ENCODE measurements at places on chromosomes 2 and 18. TPM values are rescaled to one million over a fixed set of nuclear protein-coding genes. Genes with fewer than 3 reads are reported as not detected.

DNA sequence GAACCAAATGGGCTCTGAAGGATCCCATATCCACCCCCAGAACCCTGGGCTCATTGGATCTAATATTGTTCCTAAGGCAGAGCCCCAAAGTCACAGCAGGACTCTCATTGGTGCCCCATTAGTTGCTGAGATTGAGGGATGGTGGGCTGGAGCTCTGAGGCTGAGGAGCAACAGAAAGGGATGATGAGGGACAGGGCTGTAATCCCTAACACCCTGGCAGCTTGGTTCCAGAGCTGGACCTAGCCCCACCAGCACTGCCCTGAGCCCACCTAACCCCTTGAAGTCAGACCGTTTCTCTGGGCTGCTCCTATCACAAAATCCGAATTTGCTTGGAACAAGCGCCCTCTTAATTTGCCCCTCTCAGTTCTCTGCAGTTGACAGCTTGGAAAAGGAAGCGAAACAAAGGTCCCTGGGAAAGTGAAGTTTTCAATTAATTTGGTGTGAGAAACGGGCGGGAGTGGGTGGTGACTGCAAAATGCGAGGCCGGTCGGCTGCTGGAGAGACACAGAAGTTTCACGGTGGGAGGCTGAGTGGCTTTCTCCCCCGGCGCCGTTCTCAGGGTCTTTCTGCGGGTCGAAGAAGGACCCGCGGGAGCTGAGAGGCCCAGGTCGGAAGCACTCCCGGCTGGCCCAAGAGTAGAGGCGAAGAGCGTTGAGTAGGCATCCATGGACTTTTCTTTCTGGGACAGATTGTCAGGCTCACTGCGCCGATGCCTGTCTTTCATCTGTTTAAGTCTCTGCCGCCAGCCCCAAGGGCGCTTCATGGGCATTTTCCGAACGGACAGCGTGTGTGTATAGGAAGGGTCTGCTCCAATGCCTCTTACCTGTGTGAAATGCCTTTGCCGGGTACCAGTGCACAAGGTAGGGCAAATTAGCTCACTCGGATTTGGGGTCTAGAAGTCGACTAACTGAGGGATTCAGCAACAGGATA lies 927 bp upstream of the HOXD13 start:
- no peak for DNase-seq
- peak overlapping the region; percentile 59 for H3K4me3 ChIP-seq
- H3K27ac ChIP-seq: peak overlapping the region; percentile 91
- H3K27me3 ChIP-seq: no peaks in the 10 kb centered on the region

DNA sequence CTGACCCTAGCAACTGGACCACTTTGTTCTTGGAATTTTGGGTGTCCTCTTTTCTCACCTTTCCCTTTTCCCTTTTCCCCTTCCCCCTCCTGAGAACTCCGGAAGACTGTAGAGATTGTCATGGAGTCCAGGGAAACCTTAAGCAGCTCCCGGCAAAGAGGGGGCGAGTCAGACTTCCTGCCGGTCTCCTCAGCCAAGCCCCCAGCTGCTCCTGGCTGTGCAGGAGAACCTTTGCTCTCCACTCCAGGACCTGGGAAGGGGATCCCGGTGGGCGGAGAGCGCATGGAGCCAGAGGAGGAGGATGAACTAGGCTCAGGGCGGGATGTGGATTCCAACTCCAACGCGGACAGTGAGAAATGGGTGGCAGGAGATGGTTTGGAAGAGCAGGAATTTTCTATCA lies 20.5 kb downstream of the SETBP1 start:
- no peak overlapping the region for H3K4me3 ChIP-seq
- H3K27ac ChIP-seq: peak overlapping the region; percentile 64
- H3K4me1 ChIP-seq: peaks cover 40% of the 10 kb centered on the region
- H3K27me3 ChIP-seq: no peaks in the 10 kb centered on the region
- H3K36me3 ChIP-seq: no peaks in the 10 kb centered on the region
- no peak for DNase-seq

- H3K4me1 ChIP-seq: no peaks in the 10 kb centered on the region
- no peak overlapping the region for H3K27ac ChIP-seq
- no peak for DNase-seq
Observed at GRCh38 chr2:88669482-88670214, 21.8 kb upstream of the RPIA start.

DNA sequence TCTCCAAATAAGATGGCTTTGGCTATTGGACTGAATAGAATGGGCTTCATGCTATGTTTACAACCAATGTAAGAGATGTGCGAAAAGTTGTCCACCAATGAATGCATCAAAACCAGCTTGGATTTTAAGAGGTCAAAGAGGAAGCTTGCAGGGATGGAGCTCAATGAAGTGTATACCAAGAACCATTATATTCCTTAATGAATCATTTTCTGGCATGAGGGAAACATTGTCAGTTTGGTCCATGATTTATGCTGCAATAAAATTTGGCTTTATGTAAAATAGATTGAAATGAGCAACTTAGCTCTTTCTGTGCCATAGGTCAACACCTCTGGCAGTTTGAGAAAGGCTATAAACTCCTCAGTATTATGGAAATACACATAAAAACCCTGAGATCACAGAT lies 107.3 kb downstream of the SH3BP4 start:
- H3K4me3 ChIP-seq: no peak overlapping the region
- no peak overlapping the region for H3K27ac ChIP-seq
- no peaks in the 10 kb centered on the region for H3K4me1 ChIP-seq
- H3K36me3 ChIP-seq: no peaks in the 10 kb centered on the region
- no peaks in the 10 kb centered on the region for H3K27me3 ChIP-seq

- H3K4me3 ChIP-seq: no peak overlapping the region
- H3K27ac ChIP-seq: peak overlapping the region; percentile 18
- no peaks in the 10 kb centered on the region for H3K36me3 ChIP-seq
- no peak for DNase-seq
Observed at GRCh38 chr2:191333911-191334357, 88.7 kb downstream of the MYO1B start.

DNA sequence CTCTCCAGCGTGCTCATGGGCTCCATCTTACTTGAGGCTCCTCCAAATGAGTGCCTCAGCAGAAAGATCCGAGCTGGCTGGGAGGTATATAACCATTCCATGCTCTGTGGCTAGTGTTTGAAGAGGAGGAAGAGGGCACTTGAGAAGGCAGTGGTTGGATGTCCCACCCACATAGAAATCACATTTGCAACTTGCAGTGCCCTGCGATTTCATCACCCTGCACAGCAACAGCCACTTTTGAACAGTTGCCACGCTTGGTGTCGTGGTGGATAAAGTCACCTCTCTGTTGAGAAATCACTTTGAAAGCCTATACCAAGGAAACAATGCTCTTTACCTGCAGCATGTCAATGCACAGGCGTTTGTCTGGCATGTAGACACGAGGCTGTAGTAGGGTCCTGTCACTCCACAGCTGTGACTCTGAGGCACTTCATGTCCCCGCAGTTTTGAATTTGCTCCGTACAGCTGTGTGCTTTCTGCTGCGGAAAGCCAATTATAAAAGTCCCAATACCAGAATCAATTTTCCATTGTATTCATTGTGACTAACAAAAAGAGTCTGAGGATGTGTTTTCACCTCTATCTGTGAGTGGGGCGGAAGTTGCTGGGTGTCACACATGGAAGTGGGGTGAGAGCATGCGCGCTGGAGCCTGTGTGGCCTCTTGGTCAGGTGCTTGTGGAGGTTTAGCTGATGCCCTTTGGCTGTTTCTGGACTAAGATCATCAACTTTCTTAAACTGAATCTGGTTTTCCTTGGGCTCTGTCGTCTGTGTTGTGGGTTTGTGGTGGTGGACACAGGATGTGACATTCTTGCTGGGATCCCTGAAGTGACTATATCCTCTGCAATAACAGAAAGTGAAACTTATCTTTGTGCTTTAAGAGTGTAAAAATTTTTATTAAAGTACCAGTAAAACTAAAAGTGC lies 2.8 kb downstream of the CNDP2 start:
- no peak for DNase-seq
- H3K27ac ChIP-seq: peak overlapping the region; percentile 67
- peak overlapping the region; percentile 23 for H3K4me3 ChIP-seq

- no peak overlapping the region for H3K27ac ChIP-seq
- H3K4me1 ChIP-seq: peaks cover 4% of the 10 kb centered on the region
Observed at GRCh38 chr18:80239830-80240229, 7.5 kb downstream of the PARD6G start.

DNA sequence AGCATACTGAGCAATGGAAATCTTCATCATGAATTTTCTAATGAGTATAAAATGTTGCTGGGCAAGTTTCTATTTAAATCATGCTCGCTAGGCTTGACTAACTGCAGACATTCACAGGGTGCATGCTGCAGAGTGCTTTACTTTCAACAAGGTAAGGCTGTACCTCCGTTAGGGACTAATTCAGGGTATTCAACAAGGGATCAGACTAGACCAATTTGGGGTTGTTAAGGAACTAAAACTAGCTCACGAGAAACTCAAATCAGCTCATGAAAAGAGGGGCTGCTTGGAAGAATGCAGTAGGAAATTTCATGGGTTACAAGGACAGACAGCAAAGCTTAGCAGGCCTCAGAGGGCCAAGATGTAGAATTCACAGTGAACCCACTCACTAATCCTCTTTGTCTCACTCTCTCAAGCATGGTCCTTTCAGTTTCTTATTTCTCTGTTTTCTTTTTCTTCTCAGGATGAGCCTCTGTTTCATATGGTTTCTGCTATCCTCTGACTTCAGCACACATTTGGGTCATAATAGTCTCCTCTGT lies 2.2 kb downstream of the MYO3B start:
- DNase-seq: no peak
- no peaks in the 10 kb centered on the region for H3K36me3 ChIP-seq
- no peaks in the 10 kb centered on the region for H3K4me1 ChIP-seq
- no peaks in the 10 kb centered on the region for H3K27me3 ChIP-seq
- H3K4me3 ChIP-seq: no peak overlapping the region

DNA sequence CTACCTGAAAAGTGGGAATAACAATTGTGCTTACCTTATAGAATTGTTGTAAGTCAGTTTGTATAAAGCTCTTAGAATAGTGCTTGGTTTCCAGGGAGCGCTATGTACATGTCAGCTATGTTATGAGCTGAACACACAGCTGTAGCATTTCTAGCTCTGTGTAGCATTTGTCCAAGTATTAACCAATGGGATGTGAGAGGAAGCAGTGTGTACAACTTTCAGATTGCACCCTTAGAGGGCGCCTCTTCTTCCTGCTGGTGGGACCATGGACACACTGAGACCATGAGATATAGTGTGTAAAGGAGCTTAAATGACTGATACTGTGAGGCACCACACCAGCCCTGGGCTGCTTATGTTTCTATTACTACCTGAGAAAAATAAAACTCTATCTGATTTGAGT lies 380.2 kb downstream of the LNPK start:
- no peak overlapping the region for H3K27ac ChIP-seq
- no peak overlapping the region for H3K4me3 ChIP-seq
- H3K36me3 ChIP-seq: no peaks in the 10 kb centered on the region
- H3K27me3 ChIP-seq: no peaks in the 10 kb centered on the region
- H3K4me1 ChIP-seq: peaks cover 11% of the 10 kb centered on the region

DNA sequence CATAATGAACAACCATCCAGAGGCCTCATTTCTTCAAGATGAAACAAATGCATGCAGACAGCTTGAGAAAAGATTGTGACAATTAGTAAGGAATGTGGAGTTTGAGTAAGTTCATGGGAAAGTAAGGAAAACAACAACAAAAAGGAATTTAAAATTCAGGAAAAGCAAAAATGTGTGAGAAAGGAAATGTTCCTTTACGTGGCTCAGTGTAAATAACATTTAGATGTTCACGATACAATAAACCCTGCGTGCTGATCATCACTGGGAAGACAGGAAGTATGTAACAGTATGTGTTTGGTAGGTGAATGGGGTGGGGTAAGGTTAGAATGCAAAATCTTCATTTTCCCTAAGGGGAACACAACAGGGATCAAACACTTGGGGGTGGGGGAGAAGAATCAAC lies 72.7 kb downstream of the TRIP12 start:
- H3K27me3 ChIP-seq: no peaks in the 10 kb centered on the region
- peaks cover 42% of the 10 kb centered on the region for H3K4me1 ChIP-seq
- H3K36me3 ChIP-seq: no peaks in the 10 kb centered on the region
- no peak for DNase-seq

GRCh38 chr2:215454519-215455246 lies 18.8 kb upstream of the FN1 start:
- H3K27ac ChIP-seq: no peak overlapping the region
- H3K27me3 ChIP-seq: no peaks in the 10 kb centered on the region
- no peak overlapping the region for H3K4me3 ChIP-seq
- H3K36me3 ChIP-seq: no peaks in the 10 kb centered on the region
- no peak for DNase-seq
- no peaks in the 10 kb centered on the region for H3K4me1 ChIP-seq

GRCh38 chr2:232793271-232793670 lies 16.9 kb upstream of the KCNJ13 start:
- H3K4me1 ChIP-seq: no peaks in the 10 kb centered on the region
- H3K27ac ChIP-seq: no peak overlapping the region
- H3K4me3 ChIP-seq: no peak overlapping the region
- H3K27me3 ChIP-seq: no peaks in the 10 kb centered on the region
- no peak for DNase-seq
- H3K36me3 ChIP-seq: peaks cover 72% of the 10 kb centered on the region

DNA sequence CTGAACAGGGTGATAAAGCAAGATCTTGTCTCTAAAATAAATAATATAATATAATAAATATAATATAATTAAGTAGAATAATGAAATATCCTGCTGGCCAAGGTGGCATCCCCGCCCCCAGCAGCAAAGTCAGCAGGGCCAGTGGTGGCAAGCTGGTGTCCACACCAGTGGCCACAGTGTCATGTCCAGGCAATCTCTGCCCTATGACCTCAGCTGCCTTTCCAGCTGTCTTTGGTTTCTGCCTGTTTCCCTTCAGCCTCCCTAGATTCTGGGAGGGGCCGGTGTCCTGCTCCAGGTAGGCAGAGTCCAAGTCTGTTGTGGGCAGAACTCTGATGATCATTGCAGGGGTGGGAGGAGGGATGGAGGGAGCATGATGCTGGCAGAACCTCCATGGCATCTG lies 16.2 kb upstream of the STEAP3 start:
- no peak for DNase-seq
- no peaks in the 10 kb centered on the region for H3K27me3 ChIP-seq
- H3K4me3 ChIP-seq: no peak overlapping the region
- H3K36me3 ChIP-seq: no peaks in the 10 kb centered on the region

GRCh38 chr18:79608535-79608934 lies 71.1 kb upstream of the CTDP1 start:
- H3K36me3 ChIP-seq: no peaks in the 10 kb centered on the region
- H3K4me3 ChIP-seq: no peak overlapping the region
- DNase-seq: no peak
- H3K27me3 ChIP-seq: no peaks in the 10 kb centered on the region

DNA sequence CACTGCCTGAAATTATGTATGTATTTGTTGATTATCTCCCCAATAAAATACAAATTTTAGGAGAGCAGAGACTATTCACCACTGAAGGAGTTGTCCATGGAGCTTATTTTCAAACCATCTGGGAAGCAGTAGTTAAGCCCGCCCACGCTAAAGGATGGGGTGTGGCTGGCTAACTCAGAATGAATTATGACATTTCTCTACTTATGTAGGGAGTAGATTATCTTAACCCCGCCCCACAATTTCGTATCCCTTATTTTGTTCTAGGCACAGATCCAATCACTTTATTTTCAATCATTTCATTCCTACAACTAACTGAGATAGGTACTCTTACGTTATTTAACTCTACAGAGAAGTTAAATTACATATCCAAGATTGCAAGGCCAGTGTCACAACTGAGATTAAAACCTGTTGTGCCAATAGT lies 1.4 kb upstream of the LAPTM4A start:
- no peaks in the 10 kb centered on the region for H3K27me3 ChIP-seq
- no peaks in the 10 kb centered on the region for H3K36me3 ChIP-seq
- H3K27ac ChIP-seq: peak overlapping the region; percentile 97
- no peak for DNase-seq

The SMYD1 gene
- total RNA-seq: not detected

The ABCG8 gene
- total RNA-seq: not detected

The STK17B gene
- total RNA-seq: 24.3 TPM

The LRATD1 gene
- 32.7 TPM for total RNA-seq

The TCF4 gene
- total RNA-seq: 105 TPM

The GAREM2 gene
- 4.4 TPM for total RNA-seq

The MFSD2B gene
- not detected for total RNA-seq

The NABP1 gene
- total RNA-seq: 35.1 TPM

The TNP1 gene
- not detected for total RNA-seq

The ALK gene
- 0.74 TPM for total RNA-seq

Data from vagina (tissue), 2 donors.